A549 treated with GW870086 at 1 μM for 4 hours (cell line): ENCODE measurements at places on chromosomes 1 and 21. TPM values are rescaled to one million over a fixed set of nuclear protein-coding genes. Genes with fewer than 3 reads are reported as not detected.

Gene NPPB
- total RNA-seq = 0.24 TPM in 1 of 5 replicates, not detected in the others

Gene NUAK2
- total RNA-seq = 28.8 to 32.2 TPM (median 29.8 TPM) in 5 replicates

Gene CLDN14
- 0.12 TPM in 1 of 5 replicates, not detected in the others for total RNA-seq

Gene DESI2
- 25.1 to 34.8 TPM (median 31.1 TPM) in 5 replicates for total RNA-seq

Gene KCNE1
- not detected in 5 replicates for total RNA-seq

Gene PYHIN1
- total RNA-seq = not detected in 5 replicates

Gene BMP8B
- 4.4 to 5.5 TPM (median 5.0 TPM) in 5 replicates for total RNA-seq

Gene IGSF21
- not detected in 5 replicates for total RNA-seq
